ENCODE measurements at places on chromosomes 11 and 22.

GRCh38 chr11:120563703-120564572 lies 52.4 kb downstream of the GRIK4 start:
- no peak for DNase-seq

DNA sequence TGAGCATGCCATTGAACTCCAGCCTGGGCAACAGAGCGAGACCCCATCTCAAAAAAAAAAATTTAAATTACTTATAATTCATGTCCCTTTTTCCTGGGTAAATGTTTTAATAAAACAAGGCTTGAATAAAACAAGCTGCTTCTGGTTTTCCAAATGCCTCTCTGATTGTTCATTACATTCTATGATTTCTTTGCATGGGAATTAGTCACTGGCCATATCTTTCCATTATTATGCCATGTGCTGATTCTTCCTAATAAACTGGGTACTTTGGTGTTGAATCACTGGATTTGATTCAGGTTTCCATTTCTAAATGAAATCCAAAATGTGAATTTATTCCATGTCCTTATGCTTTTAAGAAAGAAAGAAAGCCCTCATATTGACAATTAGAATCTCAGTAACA lies 42.6 kb downstream of the ZNF215 start:
- no peak for DNase-seq

GRCh38 chr11:96314326-96315020 lies 28.5 kb downstream of the MAML2 start:
- no peak for DNase-seq

GRCh38 chr11:76638270-76639197 lies 32.0 kb downstream of the LRRC32 start:
- no peak for DNase-seq

GRCh38 chr11:36019005-36019596 lies 75.2 kb downstream of the LDLRAD3 start:
- no peak for DNase-seq

Measured in GM12891 (cell line).